ENCODE measurements at places on chromosomes 1 and 21.

GRCh38 chr1:160744199-160744851 is 5.3 kb downstream of the SLAMF7 start:
- no peak for DNase-seq

- DNase-seq, result no peak
Measured at GRCh38 chr1:198932351-198932991, 293.6 kb downstream of the PTPRC start.

DNA sequence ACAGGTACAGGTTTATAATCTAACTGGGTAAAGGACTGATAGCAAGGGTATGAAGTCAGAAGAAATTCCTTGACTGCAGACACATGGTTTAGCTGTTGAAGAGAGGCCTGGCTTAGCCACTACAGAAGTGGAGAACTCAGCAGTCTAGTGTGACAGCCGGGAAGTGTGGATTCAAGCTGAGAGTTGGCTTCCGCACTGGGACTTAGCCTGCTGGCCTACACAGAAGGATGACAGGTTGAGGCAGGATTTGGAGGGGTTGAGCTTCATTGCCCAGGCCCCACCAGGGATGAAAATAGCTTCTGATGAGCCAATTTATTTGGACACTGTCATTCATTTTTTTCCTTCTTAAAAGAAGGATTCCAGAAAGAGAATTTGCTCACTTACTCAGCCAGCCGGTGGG is 284.4 kb downstream of the PCP4 start:
- DNase-seq, result no peak

DNA sequence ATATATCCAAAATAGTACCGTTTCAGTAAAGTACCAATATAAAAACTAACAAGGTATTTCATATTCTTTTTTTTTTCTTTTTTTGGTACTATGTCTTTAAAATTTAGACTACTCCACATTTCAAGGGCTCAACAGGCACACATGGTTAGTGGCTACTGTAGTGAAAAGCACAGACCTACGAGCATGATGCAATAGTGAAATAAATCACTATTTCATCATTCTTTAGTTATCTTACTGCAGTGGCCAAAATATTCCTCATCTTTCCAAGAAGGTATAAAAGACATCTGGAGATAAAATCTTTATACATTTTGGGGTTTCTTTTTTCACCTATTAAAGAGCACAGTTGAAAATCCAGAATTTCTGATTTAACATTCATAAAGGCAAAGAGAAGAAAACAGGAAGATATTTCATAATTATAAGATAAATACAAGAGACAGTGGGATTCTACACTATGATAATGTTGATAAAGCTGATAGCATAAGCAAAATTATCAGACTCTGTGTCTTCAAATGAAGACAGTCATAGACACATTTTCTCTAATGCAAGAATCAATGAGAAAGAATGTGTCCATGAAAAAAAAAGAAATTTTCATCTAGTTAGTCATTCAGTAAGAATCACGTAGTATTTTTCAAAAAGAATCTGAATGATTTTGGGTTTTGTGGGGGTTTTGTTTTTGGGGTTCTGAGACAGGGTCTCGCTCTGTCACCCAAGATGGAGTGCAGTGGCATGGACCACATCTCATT is 41.9 kb downstream of the CEP170 start:
- DNase-seq, result peak; percentile 44

- DNase-seq, result no peak
Measured at GRCh38 chr1:159008744-159009188, 941 bp upstream of the IFI16 start.

- peak; percentile 56 for DNase-seq
Measured at GRCh38 chr1:32205401-32206370, at the start of gene IQCC. Gene IQCC, plus strand, starts transcription at chr1:32205671. Its CDS starts 11 bp downstream, at chr1:32205682.

- DNase-seq, result no peak
Measured at GRCh38 chr21:42085246-42086077, 14.3 kb downstream of the UMODL1 start.

GRCh38 chr1:167926486-167926997 is 9.9 kb upstream of the DCAF6 start:
- DNase-seq, result no peak

DNA sequence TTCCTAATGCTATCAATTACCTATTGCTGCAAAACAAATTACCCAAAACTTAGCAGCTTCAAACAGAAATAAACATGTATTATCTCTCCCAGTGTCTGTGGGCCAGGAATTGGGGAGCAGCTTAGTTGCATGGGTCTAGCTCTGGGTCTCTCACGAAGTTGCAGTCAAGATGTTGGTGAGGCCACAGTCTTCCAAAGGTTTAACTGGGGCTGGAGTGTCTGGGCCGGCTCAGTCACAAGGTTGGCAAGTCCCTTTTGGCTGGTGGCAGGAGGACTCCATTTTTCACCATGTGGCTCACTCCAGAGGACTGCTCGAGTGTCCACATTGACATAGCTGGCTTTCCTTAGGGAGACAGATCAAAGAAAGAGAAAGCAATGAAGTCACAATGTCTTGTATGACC is 5.0 kb upstream of the LRP8 start:
- DNase-seq, result no peak

DNA sequence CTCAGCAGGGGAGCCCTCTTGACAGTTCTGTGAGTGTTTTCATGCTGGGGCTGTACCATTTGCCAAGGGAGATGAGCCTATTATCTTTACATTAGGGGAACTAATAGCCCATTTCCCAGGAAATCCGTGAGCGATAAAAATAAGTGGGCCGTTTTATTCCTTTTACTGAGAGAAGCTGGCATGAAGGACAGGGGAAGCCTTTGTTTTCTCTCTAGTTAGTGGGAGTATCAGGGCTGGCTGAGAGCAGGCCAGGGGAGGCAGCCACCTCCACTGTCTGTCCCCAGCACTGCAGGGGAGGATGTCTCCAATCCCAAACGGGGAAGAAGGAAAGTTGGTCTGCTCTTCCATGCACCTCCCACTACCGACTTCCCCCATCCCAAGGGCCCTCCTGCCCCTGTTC is 2.5 kb downstream of the UBL4B start:
- no peak for DNase-seq

GRCh38 chr21:16418642-16419041 is 688.9 kb downstream of the USP25 start:
- DNase-seq, result no peak

- DNase-seq, result no peak
Measured at GRCh38 chr1:192974701-192975100, 84.5 kb downstream of the UCHL5 start.

GRCh38 chr1:3903141-3904005 is 3.3 kb upstream of the C1orf174 start:
- no peak for DNase-seq

- no peak for DNase-seq
Measured at GRCh38 chr1:156496211-156496761, 4.3 kb downstream of the MEF2D start.

DNA sequence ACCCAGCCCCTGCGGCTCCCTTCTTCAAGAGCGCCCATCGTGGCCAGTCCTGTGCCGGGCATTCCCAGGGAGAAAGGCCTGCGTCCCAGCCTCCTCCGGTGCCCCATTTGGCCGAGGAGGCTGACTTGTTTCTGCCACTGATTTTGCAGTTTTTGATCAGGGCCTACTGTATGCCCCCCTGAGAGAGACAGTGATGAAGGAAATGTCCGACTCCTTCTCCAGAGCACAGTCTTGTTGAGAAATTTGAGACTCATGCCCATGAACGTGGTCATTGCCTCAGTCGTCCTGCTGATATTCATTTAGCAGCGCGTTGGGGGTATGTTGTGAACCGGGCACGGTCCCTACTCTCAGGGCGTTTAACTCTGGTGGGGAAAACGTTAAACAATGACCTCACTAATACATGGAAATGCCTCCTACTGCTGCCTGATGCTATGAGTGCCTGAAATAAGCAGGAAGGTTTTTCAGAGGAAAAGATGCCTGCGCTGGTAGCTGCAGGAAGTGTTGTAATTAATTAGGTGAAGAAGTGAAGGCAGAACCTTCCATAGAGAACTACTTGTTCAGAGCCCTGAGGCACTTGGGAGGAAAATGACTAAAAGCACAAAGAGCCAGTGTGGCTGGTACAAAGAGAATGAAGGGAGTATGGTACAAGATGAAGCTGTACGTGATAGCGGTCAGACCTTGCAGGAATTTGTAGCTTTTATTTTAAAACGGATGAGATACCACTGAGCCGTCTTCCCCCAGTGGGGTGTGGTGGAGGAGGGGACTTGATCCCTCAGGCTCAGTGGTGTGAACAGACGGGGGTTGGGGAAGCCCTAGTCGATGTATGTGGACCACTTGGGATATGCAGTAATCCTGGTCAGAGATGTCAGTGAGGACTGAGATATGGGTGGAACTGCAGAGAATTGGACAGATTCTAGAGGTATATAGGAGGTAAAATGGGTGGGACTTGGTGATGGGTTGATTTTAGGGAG is 730 bp downstream of the ZCCHC17 start:
- DNase-seq, result no peak

DNA sequence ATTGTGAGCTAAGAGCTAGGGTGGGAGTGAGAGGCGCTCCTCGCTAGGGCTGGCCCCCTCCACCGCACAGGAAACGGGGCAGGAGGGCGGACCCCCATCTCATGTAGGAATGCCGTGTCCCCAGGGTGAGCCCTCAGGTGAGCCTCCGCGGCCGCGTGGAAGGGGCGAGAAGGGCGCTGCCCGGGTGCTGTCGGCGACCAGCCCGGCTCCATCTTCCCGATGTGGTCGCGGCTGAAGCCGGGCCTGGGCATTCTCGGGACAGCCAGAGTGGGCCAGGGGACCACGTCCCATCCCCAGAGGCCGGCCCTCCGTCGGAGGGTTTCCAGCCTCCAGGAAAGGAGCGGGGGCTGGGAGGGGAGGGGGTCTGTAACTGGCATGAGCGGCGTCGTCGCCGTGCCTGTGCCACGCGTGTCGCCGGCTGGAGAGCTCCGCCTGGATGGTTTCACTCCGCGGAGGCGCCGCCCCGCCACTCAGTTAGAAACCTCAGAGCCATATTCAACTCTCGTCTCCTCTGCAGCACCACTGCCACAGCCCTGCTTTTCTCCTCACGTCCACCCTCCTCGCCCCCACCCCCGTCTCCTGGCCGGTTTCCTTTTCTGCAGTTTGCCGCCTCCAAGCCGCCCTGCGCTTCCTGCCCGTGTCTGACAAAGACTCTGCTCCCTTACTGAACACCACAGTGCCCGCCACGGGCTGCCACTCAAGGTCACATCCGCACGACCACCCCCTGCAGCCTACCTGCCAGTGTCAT is at the start of gene TMEM269:
Gene TMEM269 (plus strand): TSS at position 46 of the 748 bp plus-strand sequence. CDS start 4,903 bp downstream, outside the sequence.
- no peak for DNase-seq

DNA sequence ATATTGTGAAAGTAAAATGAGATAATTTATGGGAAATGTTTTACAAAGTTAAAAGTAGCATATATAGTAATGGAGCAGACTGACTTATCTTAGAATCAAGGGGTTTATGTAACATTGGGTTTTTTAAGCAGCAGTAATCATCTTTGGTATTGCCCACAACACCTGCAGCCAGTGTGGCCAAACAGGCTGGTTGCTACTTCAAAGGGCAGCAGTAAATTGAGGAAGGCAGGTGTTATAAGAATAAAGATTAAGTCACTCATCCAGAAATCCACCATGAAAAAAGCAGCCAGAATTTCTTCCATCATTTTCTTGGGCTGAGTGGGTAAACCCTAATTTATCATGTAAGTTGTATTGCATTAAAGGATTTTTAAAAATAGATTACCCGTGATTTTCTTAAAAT is 16.7 kb downstream of the DYNLT5 start:
- no peak for DNase-seq

DNA sequence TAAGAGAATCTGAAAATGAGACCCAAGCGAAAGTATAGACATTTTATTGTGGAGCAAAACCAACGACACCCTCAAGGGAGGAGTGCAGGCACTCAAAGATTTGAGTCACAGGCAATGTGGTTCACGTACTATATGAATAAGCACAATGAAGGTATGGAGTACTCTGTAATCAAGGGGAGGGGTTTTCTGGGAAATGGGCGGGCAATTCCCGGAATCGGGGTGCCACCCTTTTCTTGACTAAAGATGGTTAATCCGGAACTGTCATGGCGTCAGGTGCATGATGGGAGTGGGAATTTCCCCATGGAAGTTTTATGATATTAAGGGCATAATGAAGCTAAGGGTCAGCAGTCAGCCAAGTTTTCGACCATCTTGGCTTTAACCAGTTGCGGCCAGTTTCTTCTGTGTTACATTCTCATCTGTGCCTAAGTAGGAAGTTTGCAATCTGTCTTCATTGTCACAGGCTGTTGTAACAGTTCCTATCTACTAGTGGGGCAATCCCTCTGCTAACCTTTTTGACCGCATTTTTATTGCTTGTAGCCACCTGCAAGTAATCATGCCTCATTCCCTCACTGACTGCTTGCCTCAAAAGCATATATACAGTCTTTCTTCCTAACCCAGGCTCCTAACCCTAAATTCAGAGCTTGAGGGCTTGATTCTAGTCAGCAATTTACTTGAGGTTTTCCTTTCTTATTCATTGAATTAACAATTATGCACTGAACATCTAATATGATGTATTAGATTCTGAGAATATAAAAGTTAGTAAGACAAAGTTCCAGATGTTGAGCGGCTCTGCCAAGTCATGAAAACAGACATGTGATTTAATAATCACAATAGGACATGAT is 775 bp upstream of the AIM2 start:
- no peak for DNase-seq

DNA sequence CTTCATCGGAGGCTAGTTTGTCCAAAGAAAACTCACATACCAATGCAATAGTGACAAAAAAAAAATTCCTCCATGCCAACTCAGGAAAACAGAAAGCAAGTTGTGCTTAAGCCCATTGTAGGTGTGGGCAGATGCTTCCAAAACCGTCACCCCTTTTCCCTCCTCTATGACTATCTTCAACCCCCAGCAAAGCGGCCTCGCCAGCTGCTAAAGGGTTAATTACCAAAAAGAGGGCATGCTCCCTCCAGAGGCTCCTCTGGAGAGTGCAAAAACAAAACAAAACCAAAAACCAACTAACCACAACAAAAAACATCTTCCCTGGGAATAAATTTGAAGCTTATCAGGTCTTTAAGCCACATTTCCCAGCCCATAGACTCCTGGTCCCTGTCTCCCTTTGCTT is 1.2 kb downstream of the LMOD1 start:
- no peak for DNase-seq

DNA sequence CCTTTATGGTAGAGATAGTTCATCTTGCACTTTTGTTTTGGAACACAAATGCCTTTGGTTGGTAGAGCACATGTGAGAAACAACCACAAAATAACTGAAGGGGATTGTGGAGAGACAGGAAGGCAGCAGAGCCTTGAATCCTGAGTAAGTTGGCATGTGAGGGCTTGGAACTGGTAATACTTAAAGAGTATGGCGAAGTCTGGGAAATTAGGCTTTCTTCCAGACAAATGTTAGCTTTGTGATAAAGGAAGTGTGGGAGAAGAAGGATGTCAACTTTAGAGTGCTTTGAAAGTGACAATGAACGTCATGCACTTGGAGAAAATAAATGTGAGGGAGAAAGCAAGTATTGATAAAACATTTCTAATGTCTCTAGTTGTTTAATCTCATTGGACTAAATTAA is 476.3 kb upstream of the ZRANB2 start:
- no peak for DNase-seq

DNA sequence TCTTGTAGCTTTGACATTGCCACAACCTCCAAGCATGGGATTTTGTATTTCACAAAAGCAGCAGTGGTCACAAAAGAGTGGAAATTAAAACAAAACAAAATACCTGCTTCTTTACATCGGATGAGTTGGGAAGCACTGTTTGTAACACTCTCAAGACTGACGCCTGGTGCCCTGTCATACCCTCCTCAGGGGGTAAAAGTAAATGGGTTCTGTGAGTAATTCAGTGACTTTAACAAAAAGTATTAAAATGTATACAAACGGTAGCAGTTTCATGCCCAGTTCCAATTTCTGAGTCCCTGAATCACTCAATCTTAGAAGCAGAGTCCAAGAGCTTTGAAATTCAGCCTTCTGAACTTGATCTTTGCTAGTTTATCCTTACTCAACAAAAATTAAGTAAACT is 152.5 kb downstream of the TIAM1 start:
- no peak for DNase-seq
